Islet precursor cell (in vitro differentiated cells): ENCODE measurements at places on chromosomes 5 and 9.
A peak's percentile ranks its signal among the peaks of the same experiment; 100 is the strongest.

GRCh38 chr5:73337586-73338255, 110.9 kb downstream of the FOXD1 start:
- no peak for DNase-seq

DNA sequence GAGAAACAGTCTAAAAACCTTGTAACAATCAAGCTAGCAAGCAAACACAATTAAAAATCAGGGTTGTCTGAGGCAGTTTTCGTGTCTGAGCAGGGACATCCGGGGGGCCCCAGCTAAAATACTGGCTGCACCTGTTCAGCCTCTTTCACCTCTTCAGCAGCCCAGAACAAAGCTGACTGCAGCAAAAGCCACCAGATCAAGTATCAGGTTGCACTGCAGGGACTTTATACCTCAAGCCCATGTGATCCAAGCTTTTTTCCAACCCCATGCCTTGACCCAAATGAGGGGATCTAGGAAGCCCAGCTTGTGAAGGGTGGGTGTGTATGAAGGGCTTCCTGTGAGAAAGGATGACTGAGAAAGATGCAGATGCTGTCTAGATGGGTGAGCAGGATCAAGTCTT, 133.4 kb downstream of the SEMA6A start:
- DNase-seq: peak; percentile 71

GRCh38 chr5:115940080-115940810, 22.0 kb upstream of the LVRN start:
- DNase-seq: no peak

GRCh38 chr5:122615146-122615545, 159.7 kb upstream of the SNX2 start:
- DNase-seq: no peak

GRCh38 chr9:131190191-131190590, 64.8 kb downstream of the NUP214 start:
- no peak for DNase-seq
